ENCODE measurements at places on chromosomes 1 and 21. TPM values are rescaled to one million over a fixed set of nuclear protein-coding genes. Genes with fewer than 3 reads are reported as not detected.

- no peak for DNase-seq
These were observed 32.1 kb upstream of the COL18A1 start for GRCh38 chr21:45372732-45373355.

GRCh38 chr1:91011726-91012125 lies 10.1 kb downstream of the ZNF644 start:
- DNase-seq, result no peak

DNA sequence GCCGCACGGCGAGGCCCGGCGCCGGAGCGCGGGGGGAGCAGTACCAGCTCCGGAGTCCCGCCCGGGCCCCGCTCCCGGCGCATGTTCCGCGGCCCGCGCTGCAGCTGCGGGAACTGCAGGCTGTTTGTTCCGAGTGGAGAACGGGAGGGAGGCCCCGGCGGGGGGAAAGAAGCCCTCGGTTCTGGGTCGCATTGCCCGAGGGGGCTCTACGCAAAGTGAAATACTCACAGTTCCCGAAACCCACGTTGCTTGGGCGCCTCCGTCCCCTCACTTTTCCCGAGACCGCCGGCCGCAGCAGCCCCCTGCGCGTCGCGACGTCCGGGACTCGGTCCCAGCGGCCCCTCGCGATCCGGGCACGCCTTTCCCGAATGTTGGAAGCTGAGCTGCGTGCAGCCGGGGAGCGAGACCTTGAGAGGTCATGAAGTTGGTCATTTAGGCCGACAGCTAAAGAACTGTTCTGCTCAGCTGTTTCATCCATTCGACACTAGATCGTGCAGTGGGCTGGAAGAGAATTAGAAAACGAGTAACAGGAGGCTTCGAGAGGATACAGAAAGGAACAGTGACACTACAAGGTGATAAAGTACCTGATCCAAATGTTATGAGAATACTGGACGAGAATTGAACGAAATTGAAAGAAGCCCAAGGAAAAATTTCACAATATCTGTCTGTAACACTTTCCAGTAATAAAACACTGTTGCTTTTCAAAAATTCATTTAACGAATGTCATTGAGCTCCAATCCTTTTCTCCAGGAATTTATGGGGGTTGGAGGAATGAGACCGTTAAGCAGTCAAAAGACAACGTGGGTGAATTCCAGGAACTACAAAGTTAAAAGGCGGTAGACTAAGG lies 657 bp upstream of the LIN9 start:
- no peak for DNase-seq

- DNase-seq, result no peak
These were observed 134.7 kb downstream of the FAM78B start for GRCh38 chr1:166031932-166032571.

DNA sequence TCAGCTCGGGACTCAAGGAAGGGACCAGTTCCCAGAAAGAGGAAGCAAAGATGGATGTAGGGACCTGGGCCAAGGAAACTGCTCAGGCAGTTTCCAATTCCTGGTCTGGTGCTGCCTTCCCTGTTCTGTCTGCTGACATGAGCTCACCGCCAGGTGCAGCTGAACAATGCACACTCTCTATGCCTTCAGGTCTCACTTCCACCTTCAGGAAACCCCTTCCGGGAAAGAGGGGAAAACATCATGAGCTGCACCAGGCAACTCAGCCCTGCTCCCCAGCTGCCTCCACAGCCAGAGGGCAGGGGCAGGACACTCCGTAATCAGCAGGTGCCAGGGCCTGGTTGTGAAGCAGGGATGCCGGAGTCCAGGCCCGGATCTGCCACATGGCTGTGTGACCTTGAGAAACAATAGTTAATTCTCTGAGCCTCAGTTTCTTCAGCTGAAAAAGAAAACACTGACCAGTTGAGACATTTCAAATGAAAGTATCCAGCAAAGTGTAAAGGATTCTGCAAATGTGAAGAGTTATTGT lies 27.8 kb downstream of the SMIM12 start:
- DNase-seq, result no peak

DNA sequence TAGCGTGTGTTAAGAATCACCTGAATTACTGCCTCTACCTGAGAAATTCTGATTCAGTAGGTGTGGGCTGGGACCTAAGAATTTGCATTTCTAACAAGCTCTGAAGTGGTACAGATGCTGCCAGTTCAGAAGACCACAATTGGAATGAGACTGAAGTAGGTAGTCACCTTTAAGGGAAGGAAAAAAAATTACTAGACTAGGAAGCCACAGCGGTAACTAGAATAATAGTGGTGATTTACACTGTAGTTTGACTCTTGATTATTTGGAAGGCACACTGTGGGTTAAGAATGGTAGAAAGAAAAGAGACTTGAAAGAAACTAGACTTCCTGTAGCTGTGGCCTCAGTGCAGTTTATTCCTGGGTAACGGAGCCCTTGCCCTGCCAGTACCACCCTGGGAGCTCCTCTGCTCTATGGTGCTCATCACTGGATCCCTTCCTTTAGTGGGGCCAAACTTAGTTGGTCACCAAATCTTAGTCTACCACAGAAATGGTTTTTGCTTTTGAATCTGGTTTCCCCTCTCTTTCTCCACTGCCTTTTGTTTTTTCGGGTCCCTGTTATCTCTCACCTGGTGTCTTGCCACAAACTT lies 43.6 kb downstream of the ARID1A start:
- DNase-seq, result no peak

DNA sequence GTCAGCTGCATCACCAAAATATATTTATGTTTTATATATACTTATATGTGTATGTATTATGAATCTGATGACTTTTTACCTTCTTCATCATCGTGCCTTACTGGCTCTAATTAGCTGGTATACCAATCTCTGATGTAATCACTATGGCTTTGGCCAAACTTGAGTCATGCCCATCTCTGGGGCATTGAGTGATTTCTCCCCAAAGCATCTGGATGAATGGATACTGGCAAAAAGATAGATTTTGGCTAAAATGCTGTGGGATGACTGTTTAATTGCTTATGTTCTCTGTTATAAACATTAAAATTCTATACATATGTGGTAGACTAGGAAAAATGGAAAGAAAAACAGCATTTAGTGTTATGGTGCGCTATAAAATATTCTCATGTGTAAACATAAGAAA lies 19.6 kb downstream of the CDKN2C start:
- DNase-seq, result no peak

GRCh38 chr1:33258788-33259274 lies 2.5 kb downstream of the ZNF362 start:
- no peak for DNase-seq

Gene KLHDC7A
- total RNA-seq, result not detected

Gene IVL
- 12.1 TPM for total RNA-seq

All from GM12878 (cell line).